ENCODE measurements at places on chromosomes 5 and 9.
A peak's percentile ranks its signal among the peaks of the same experiment; 100 is the strongest.

DNA sequence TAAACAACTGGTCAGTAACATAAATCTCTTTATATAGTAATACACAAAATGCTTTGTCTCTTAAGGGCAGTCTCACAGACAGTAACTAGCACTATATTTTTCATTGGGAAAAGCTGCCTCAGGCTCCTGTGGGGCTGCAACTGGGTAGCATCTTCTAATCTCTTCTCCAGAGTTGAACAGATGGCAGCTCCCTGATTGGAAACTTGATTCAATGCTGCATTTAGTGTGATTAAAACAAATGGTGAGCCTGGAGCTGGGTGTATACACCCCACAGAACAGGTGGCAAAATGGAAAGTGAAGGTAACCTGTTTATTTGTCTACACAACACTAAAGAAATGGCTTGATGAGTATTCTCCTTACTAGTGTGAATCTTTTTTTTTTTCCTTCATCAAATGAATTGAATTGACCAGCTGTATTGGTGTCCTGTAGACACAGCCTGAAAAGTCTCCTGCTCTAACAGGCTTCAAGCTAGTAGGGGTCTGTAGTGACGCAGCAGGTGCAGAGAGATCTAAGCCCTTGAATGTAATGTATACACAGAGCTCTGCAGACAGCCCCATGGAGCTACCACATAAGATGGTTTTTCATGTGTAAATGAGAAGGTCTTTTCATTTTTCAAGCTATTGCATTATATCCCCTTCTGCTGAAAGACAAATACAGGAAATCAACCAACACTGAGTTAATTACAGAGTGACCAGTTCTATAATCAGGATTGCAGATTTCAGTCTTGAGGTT lies 43.3 kb downstream of the IZUMO3 start:
- no peaks in the 10 kb centered on the region for H3K27me3 ChIP-seq
- H3K4me3 ChIP-seq: no peak overlapping the region
- no peaks in the 10 kb centered on the region for H3K4me1 ChIP-seq
- no peaks in the 10 kb centered on the region for H3K36me3 ChIP-seq
- no peak overlapping the region for H3K27ac ChIP-seq

GRCh38 chr9:82512728-82513127 lies 524.2 kb downstream of the SPATA31D1 start:
- DNase-seq: no peak
- no peaks in the 10 kb centered on the region for H3K27me3 ChIP-seq
- H3K27ac ChIP-seq: peak overlapping the region; percentile 26

- H3K4me3 ChIP-seq: no peak overlapping the region
- no peak overlapping the region for H3K27ac ChIP-seq
- no peaks in the 10 kb centered on the region for H3K4me1 ChIP-seq
- no peaks in the 10 kb centered on the region for H3K36me3 ChIP-seq
- no peaks in the 10 kb centered on the region for H3K27me3 ChIP-seq
Measured at GRCh38 chr5:81161012-81161601, 72.0 kb upstream of the CKMT2 start.

GRCh38 chr9:29882767-29883166 lies 2309.5 kb upstream of the C9orf72 start:
- H3K27me3 ChIP-seq: no peaks in the 10 kb centered on the region
- no peaks in the 10 kb centered on the region for H3K4me1 ChIP-seq
- no peaks in the 10 kb centered on the region for H3K36me3 ChIP-seq
- DNase-seq: no peak
- no peak overlapping the region for H3K4me3 ChIP-seq

- H3K36me3 ChIP-seq: no peaks in the 10 kb centered on the region
- no peak for DNase-seq
- H3K27ac ChIP-seq: no peak overlapping the region
- no peaks in the 10 kb centered on the region for H3K4me1 ChIP-seq
Measured at GRCh38 chr9:82504620-82505019, 516.0 kb downstream of the SPATA31D1 start.

DNA sequence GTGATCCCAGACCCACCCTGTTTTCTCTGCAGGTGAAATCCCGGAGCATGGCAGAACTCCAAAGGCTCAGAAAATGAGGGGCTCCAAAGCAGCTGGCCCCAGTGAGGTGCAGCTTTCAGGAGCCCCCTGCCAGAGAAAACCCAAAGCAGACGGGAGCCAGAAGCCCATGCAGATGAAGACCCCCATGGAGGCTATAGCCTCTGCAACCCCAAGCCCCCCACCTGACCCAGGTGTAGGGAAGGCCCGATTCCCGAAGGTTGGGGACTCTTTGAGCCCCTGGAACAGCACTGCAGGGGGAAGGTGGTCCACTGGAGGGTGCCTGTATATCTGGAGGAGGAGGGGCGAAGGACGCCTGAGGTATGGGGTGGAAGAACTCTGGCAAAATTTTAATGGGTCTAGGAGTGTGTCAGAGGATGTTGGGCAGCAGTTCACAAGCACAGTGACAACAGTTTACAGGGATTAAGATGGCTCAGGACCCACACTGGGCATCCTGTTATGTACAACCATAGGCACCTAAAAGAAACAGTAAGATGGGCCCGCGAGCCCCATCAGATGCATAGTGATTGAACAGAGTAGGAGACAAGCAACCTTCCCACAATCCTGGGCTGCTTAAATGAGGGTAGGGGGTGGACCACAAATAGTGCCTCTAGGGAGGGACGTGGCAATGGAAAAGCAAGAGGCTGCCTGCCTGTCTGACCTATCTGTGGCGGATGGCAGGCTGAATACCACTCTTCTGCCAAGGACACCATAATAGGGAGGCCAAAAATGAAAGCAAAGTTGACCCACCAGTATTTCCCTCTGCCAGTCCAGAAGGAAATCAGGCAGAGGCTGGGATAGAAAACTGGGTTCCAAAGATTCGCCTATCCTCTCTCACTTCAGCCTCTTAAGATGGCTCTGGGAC lies 16.4 kb upstream of the ANXA6 start:
- no peaks in the 10 kb centered on the region for H3K4me1 ChIP-seq
- no peaks in the 10 kb centered on the region for H3K27me3 ChIP-seq
- no peak overlapping the region for H3K4me3 ChIP-seq
- no peak for DNase-seq
- H3K27ac ChIP-seq: no peak overlapping the region

DNA sequence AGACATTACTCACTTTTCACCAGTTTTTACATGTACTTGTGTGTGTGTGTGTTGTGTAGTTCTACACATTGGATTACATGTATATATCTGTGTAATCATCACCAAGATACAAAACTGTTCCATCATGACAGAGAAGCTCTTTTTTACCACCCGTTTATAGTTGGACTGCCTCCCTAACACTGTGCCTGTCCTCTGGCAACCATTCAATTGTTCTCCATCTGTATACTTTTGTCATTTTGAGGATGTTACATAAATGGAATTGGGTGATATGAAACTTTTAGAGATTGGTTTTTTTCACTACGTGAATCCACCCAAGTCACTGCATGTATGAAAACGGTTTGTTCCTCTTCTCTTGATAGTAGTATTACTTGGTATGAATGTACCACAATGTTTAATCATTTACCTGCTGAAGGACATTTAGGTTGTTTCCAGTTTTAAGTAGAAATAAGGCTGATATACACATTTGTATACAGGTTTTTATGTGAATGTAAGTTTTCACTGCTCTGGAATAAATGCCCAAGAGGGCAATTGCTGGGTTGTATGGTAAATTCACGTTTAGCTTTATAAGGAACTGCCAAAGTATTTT lies 126.2 kb downstream of the MAPKAP1 start:
- no peaks in the 10 kb centered on the region for H3K4me1 ChIP-seq
- no peaks in the 10 kb centered on the region for H3K27me3 ChIP-seq
- no peak overlapping the region for H3K27ac ChIP-seq
- peaks cover 12% of the 10 kb centered on the region for H3K36me3 ChIP-seq

GRCh38 chr5:62326702-62327101 lies 20.7 kb downstream of the KIF2A start:
- H3K4me1 ChIP-seq: peaks cover 9% of the 10 kb centered on the region
- no peak for DNase-seq
- H3K27me3 ChIP-seq: no peaks in the 10 kb centered on the region
- H3K4me3 ChIP-seq: no peak overlapping the region
- H3K27ac ChIP-seq: no peak overlapping the region
- H3K36me3 ChIP-seq: no peaks in the 10 kb centered on the region

DNA sequence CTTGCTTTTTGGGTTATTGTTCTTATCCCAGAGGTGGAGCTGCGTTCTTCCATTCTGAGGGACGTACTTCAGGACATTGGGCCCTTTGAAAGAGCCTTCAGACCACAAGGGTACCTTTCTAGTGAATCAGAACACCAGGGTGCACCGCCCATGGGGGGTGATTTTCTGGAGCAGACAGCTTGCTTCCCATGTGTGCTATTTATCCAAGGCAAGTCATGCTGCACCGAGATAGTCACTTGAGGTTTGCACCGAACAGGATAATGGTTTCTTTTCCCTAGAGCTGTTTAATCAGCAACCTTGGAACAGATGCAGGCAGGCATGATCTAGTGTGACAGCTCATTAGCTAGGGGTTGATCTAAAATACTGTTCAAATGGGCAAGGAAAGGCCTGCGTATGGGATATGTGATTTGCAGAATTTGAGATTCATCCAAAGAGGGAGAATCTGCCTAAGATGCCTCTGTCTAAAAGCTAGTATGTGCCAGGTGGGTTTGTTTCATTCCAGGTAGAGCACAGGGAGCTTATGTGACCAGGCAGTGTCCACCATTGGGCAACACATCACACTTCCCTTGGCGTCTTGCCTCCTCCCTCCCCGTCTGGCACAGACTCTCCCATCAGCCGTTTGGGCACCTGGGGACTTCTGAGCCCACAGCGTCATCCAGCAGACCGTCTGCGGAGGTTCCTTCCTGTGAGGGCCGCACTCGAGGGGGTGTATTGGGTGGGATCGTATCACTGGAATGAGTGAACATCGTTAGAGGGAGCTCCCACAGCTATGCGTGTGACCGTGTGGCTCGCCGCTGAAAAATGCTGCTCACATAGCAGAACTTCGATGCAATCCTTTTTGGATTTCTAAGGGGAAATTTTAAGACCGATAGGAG lies 23.0 kb downstream of the ABL1 start:
- H3K27ac ChIP-seq: peak overlapping the region; percentile 62
- H3K4me3 ChIP-seq: no peak overlapping the region
- peaks cover 56% of the 10 kb centered on the region for H3K4me1 ChIP-seq
- DNase-seq: no peak

DNA sequence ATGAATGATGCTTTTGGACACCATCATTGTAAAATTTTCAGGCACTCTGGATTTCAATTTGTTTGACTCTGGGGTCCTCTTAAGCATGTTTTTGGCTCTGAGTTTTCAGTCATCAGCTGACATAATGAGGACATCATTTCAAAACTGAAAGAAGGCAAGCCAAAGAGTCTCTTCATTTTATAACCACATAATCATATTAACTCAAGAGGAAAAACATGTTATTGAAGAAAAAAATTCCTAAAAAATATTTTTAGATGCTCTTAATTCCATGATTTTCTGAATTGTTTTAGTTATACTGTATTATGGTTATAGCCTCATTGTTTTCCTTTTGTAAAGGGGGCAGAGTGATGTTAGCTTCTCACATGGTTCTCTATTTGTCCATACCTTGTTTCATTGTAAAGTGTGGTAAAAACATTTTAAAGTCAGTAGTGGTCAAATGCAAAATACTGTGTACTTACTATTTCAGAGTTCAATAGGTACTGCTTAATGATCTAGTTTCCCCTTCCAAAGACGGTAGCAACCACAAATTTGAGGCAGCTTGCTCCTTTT lies 472.1 kb downstream of the DMRT2 start:
- H3K36me3 ChIP-seq: no peaks in the 10 kb centered on the region
- no peaks in the 10 kb centered on the region for H3K4me1 ChIP-seq
- no peak overlapping the region for H3K4me3 ChIP-seq
- H3K27me3 ChIP-seq: no peaks in the 10 kb centered on the region
- no peak overlapping the region for H3K27ac ChIP-seq

- H3K4me3 ChIP-seq: peak within 1 kb of the TSS; percentile 31
- no peaks in the 10 kb centered on the region for H3K36me3 ChIP-seq
- H3K27ac ChIP-seq: no peak within 1 kb of the TSS
- H3K27me3 ChIP-seq: no peaks in the 10 kb centered on the region
- no peaks in the 10 kb centered on the region for H3K4me1 ChIP-seq
Measured at GRCh38 chr5:110726249-110727024, at the start of gene TMEM232. Gene TMEM232 (minus strand): TSS chr5:110726671. CDS start chr5:110667352, 59,319 bp downstream.

DNA sequence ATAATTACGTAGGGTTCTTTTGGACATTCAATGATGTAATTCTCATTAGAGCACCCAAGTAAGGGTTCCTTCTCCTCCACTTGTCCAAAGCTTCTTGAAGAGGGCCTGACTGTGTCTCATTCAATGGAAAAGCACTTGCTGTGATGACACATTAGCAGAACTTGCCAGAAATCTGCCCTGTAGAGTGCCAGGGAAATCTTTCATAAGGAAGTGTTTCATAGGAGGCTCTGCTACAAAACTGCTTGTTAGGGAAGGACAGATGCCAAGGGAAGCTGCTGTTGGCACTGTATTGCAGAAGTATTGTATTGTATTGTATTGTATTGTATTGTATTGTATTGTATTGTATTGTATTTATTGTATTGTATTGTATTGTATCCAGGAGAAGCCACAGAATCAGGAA lies 45.5 kb upstream of the MPDZ start:
- H3K36me3 ChIP-seq: no peaks in the 10 kb centered on the region
- H3K27ac ChIP-seq: no peak overlapping the region
- no peaks in the 10 kb centered on the region for H3K27me3 ChIP-seq

- DNase-seq: no peak
- no peak overlapping the region for H3K27ac ChIP-seq
- no peaks in the 10 kb centered on the region for H3K27me3 ChIP-seq
- no peaks in the 10 kb centered on the region for H3K4me1 ChIP-seq
Measured at GRCh38 chr5:36073595-36074216, 7.0 kb upstream of the UGT3A2 start.

- no peak for DNase-seq
- H3K27me3 ChIP-seq: no peaks in the 10 kb centered on the region
- no peaks in the 10 kb centered on the region for H3K4me1 ChIP-seq
- no peak overlapping the region for H3K27ac ChIP-seq
- H3K36me3 ChIP-seq: no peaks in the 10 kb centered on the region
Measured at GRCh38 chr9:124429530-124429867, 14.3 kb upstream of the PSMB7 start.

- H3K27ac ChIP-seq: no peak overlapping the region
- H3K36me3 ChIP-seq: no peaks in the 10 kb centered on the region
- no peaks in the 10 kb centered on the region for H3K4me1 ChIP-seq
- DNase-seq: no peak
- H3K27me3 ChIP-seq: no peaks in the 10 kb centered on the region
- H3K4me3 ChIP-seq: no peak overlapping the region
Measured at GRCh38 chr5:45252978-45253377, 443.2 kb downstream of the HCN1 start.

- H3K4me1 ChIP-seq: no peaks in the 10 kb centered on the region
- H3K36me3 ChIP-seq: no peaks in the 10 kb centered on the region
- no peak overlapping the region for H3K4me3 ChIP-seq
Measured at GRCh38 chr9:78307360-78307759, 10.4 kb downstream of the PSAT1 start.

Data from vagina (tissue), 2 donors.